NCI-H2171 treated with DMSO at 0.1 percent for 48 hours (cell line): ENCODE measurements at places on chromosomes 5 and 9.

- no peak for DNase-seq
Observed at GRCh38 chr9:110821064-110821463, 152.5 kb downstream of the MUSK start.

- no peak for DNase-seq
Observed at GRCh38 chr5:100913298-100913697, 10.2 kb upstream of the ST8SIA4 start.

- DNase-seq = no peak
Observed at GRCh38 chr5:172380301-172380986, 73.9 kb downstream of the SH3PXD2B start.

DNA sequence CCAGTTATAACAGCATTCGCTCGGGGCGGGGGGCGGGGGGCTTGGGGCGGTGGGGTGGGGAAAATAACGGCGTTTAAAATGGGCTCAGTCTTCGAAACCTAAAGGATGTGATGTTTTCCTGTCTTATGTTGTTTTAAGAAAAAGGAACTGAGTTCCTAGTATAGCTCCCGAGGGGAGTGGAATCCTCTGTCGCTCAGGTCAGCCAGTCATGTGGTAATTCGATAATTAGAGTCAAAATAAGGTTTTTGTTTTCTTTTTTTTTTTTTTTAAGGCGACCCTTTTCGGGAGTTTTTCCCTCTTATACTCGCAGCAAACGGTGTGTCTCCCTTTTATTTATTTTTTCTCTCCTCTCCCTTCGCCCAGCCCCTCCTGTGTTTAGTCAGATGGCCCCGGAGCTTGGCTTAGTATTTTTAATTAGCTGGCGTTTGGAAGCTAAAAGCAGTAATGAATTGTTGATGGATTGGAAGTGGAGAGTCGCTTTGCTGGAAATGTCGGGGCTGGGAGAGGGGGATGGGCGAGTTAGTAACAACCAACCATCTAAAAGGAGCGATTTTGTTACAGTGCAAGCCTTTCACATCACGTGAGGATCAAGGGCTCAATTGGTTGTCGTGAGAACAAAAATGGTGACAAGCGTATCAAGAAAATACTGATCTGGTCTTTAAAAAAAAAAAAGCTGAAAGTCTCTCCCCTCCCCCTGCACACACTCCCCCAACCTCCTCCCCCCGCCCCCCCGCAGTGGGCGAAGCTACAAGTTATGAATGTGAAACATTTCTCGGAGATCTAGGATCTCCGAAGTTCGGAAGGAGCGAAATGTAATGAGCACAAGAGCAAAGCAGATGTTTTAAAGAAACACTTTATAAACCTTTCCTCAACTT lies 714 bp upstream of the ZNF608 start:
- DNase-seq = peak; percentile 94
